ENCODE measurements at places on chromosomes 6 and 20.

- H3K4me1 ChIP-seq = no peaks in the 10 kb centered on the region
- no peak for DNase-seq
- H3K4me3 ChIP-seq = no peak overlapping the region
- H3K36me3 ChIP-seq = no peaks in the 10 kb centered on the region
Measured at GRCh38 chr6:48560408-48560807, 449.4 kb upstream of the PTCHD4 start.

- H3K27me3 ChIP-seq = peaks cover 3% of the 10 kb centered on the region
- DNase-seq = no peak
- no peak overlapping the region for H3K27ac ChIP-seq
- H3K4me1 ChIP-seq = no peaks in the 10 kb centered on the region
- no peaks in the 10 kb centered on the region for H3K36me3 ChIP-seq
Measured at GRCh38 chr6:168206661-168207274, 112.8 kb downstream of the DACT2 start.

- no peak for DNase-seq
- no peak overlapping the region for H3K4me3 ChIP-seq
- no peak overlapping the region for H3K27ac ChIP-seq
- no peaks in the 10 kb centered on the region for H3K4me1 ChIP-seq
Measured at GRCh38 chr6:4367643-4368042, 232.3 kb upstream of the ECI2 start.

DNA sequence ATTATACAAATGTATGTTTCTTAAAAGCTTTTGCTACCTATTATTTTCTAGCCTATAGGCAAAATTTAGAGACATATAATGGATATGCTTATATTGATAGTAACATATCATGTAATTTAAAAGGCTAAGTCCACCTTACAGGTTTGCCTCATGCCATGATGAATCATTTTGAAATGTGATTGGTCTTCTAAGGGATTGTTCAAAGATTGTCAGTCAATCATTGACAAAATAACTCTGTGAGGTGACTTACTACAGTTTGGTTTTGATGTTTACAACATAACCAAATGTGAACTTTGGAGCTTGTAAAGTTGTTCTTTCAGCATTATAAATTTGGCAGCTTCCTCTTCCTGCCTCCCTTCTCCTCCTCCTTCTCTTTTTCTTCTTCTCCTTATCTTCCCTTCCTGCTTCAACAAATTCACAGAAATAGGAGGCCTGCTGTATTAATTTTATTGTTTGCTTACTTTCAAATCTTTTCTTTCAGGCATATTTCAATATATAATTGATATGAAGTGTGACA lies 39.7 kb upstream of the ZFP64 start:
- no peaks in the 10 kb centered on the region for H3K36me3 ChIP-seq
- no peaks in the 10 kb centered on the region for H3K4me1 ChIP-seq
- no peak overlapping the region for H3K4me3 ChIP-seq
- no peak for DNase-seq
- peaks cover 6% of the 10 kb centered on the region for H3K27me3 ChIP-seq
- no peak overlapping the region for H3K27ac ChIP-seq

- DNase-seq = no peak
- no peak overlapping the region for H3K27ac ChIP-seq
- H3K4me3 ChIP-seq = no peak overlapping the region
- no peaks in the 10 kb centered on the region for H3K27me3 ChIP-seq
Measured at GRCh38 chr6:98695091-98695801, 139.1 kb upstream of the POU3F2 start.

DNA sequence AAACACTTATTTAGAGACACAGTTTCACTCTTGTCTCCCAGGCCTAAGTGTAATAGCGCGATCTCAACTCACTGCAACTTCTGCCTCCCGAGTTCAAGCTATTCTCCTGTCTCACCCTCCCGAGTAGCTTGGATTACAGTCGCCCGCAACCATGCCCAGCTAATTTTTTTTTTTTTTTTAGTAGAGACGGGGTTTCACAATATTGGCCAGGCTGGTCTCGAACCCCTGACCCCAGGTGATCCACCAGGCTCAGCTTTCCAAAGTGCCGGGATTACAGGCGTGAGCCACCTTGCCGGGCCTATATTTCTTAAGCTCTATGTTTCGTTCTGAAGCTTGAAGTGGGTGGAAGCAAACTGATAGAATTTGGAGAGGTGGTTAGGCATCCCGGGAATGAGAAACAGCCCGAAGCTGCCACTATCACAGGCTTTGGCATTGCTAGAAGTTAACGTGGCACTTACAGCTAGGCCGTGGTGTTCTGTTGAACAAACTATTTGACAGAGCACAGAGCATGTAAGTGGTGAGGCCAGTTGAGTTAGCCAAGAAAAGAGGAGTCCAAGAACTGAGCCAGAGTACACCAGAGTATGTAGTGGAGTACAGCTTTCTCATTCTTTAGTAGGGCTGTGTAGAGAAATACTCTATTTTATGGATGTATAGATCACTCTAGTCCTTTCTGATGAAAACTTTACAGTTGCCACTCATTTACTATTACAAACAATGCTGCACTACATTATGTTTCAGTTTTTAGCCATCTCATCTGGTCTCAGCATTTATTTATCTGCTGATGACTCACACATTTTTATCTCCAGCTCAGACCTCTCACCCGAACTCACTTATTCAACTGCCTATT lies 62.0 kb upstream of the HFE start:
- no peak for DNase-seq
- peak overlapping the region; percentile 93 for H3K4me3 ChIP-seq
- H3K27me3 ChIP-seq = peaks cover 3% of the 10 kb centered on the region
- H3K27ac ChIP-seq = peak overlapping the region; percentile 98

GRCh38 chr20:47007826-47008655 lies 113.4 kb downstream of the EYA2 start:
- DNase-seq = no peak
- H3K27ac ChIP-seq = no peak overlapping the region
- H3K4me3 ChIP-seq = no peak overlapping the region
- no peaks in the 10 kb centered on the region for H3K36me3 ChIP-seq
- peaks cover 27% of the 10 kb centered on the region for H3K27me3 ChIP-seq
